Activated CD4-positive, alpha-beta T cell treated with anti-CD3 and anti-CD28 coated beads, Interleukin-2, amount 50 U/mL, for 1 hour (primary cell): ENCODE measurements at places on chromosomes 7 and 10.
A peak's percentile ranks its signal among the peaks of the same experiment; 100 is the strongest.

- no peak for DNase-seq
Observed at GRCh38 chr10:104893701-104894100, 252.6 kb downstream of the SORCS3 start.

GRCh38 chr10:54909165-54909564 lies 108.1 kb upstream of the PCDH15 start:
- no peak for DNase-seq

- peak; percentile 41 for DNase-seq
Observed at GRCh38 chr10:14382022-14382421, 51.3 kb upstream of the FRMD4A start.

GRCh38 chr7:157596471-157596870 lies 259.7 kb downstream of the DNAJB6 start:
- no peak for DNase-seq

DNA sequence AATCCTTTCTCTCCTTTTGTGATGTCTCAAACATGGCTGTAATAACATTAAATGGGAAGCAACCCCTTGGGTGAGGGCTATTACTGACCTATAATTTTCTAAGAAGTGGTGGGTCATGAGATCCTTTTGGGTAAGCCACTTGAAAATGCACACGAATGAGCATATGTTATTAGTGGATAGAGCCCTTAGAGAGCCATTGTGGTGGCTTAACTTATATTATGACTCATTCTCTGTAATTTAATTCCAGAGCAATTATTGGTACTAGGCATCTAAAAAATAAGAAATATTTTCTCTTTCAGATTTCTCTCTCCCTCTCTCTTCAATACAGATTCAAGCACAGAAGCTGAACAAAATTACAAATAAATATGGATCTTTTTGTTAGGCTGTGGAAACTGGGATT lies 1177.4 kb upstream of the PHF14 start:
- DNase-seq: no peak

GRCh38 chr7:6705959-6706665 lies 635 bp downstream of the ZNF12 start:
- peak; percentile 21 for DNase-seq

- DNase-seq: no peak
Observed at GRCh38 chr7:826230-826917, 5.9 kb upstream of the SUN1 start.

DNA sequence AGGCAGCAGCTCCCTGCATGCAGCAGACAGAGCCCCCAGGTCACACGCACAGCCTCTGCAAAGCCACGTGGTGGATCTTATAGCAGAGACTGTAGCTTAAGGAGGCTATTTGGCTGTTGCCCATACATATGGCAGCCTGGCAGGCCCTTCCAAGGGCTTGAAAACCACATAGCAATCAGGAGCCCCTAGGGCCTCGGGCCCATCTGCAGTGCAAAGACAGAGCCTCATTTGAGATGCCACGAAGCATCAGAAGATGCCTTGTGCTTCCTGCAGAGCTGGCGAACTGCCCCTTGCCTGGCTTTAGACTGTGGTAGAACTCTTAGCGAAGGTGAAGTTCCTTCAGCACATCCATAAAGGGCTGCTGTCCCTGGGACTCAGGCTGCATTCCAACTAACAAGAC lies 309.9 kb downstream of the GRID1 start:
- DNase-seq: no peak

DNA sequence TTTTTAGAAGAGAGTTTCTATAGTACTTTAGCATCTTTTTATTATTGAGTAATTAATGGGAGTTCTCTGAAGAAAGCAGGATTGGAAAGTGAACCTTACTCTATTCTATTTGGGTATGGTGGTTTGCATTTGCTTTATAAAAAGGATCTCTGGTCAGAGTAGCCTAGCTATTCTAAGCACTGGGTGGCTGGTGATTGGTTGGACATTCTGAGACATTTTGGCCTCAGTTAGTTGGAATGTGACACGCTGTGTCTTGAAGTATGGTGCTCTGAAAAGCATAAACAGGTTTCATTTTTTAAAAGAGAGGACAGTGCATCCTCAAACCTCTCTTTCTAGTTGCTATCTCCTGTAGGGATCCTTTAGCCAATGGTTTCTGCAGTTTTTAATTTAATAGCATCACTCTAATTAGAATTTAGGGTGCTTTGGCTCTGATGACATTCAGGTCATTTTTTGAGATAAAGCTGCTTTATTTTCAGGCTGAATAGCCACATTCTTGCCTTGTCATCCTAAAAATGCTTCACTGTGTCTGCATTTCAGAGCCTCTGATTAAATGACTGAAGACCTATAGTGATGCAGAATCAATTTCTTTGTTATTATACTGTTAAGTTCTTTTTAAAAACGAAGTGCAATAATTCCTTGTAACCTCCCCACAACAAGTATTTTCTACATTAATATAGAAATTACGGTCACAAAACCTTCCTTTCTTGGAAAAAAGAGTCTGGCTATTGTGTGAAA lies 20.6 kb downstream of the TMEM178B start:
- no peak for DNase-seq

GRCh38 chr7:81370822-81371221 lies 399.0 kb downstream of the HGF start:
- DNase-seq: no peak

GRCh38 chr10:20118119-20118518 lies 301.9 kb downstream of the PLXDC2 start:
- DNase-seq: no peak

- DNase-seq: no peak
Observed at GRCh38 chr10:52780391-52781155, 8.0 kb upstream of the MBL2 start.

DNA sequence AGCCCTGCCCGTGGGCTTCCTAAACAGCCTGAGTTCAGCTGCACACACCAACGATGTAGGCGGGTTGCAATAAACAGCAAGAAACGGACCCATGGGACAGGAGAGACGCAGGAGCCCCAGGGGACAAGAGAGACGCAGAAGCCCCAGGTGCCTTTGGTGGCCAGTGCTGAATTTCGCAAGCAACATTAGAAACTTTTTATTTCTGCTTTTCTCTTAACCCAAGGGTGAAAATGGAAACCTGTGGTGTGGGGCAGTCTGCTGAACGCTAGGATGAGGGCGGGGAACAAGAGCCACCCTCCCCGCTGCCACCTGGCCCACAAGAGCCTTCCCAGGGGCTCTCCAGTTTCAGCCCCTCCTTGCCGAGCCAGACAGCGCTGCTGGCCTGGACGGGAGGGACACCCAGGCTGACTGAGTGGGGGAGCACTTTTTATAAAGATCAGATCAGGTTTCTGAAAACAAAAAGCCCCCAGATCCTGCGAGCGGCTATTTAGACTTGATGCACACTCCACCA lies 20.0 kb upstream of the GPR146 start:
- no peak for DNase-seq

- DNase-seq: no peak
Observed at GRCh38 chr7:96531331-96531730, 178.3 kb downstream of the SEM1 start.

GRCh38 chr10:47049906-47050305 lies 138.7 kb downstream of the PTPN20 start:
- no peak for DNase-seq

GRCh38 chr10:95496246-95496911 lies 64.8 kb downstream of the SORBS1 start:
- no peak for DNase-seq

- DNase-seq: no peak
Observed at GRCh38 chr7:40551685-40552576, 417.1 kb downstream of the SUGCT start.

DNA sequence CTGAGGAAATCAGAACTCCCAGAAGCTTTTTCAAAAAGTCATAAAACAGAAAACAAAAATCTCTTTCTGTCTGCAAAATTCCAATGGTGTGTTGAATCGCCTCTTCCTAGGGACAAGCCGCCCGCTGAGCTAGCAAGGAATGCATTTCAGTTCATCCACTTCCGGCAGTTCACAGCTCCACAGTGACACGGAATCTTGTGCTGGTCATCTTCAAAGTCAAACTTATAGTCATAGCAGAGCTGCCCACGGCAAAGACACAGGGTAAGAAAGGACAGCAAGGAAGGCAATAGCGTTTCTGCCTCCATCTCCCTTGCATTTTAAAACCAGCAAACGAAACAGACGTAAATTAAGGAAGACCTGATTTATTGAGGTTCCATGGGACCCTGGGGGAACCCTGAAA lies 111.2 kb downstream of the GALNT11 start:
- DNase-seq: no peak

GRCh38 chr10:125149036-125149679 lies 11.2 kb downstream of the CTBP2 start:
- DNase-seq: no peak

GRCh38 chr7:69377191-69377590 lies 221.1 kb upstream of the AUTS2 start:
- no peak for DNase-seq

GRCh38 chr7:155469-155900 lies 36.9 kb upstream of the FAM20C start:
- DNase-seq: no peak

GRCh38 chr7:111672901-111673300 lies 110.6 kb upstream of the IMMP2L start:
- DNase-seq: no peak

DNA sequence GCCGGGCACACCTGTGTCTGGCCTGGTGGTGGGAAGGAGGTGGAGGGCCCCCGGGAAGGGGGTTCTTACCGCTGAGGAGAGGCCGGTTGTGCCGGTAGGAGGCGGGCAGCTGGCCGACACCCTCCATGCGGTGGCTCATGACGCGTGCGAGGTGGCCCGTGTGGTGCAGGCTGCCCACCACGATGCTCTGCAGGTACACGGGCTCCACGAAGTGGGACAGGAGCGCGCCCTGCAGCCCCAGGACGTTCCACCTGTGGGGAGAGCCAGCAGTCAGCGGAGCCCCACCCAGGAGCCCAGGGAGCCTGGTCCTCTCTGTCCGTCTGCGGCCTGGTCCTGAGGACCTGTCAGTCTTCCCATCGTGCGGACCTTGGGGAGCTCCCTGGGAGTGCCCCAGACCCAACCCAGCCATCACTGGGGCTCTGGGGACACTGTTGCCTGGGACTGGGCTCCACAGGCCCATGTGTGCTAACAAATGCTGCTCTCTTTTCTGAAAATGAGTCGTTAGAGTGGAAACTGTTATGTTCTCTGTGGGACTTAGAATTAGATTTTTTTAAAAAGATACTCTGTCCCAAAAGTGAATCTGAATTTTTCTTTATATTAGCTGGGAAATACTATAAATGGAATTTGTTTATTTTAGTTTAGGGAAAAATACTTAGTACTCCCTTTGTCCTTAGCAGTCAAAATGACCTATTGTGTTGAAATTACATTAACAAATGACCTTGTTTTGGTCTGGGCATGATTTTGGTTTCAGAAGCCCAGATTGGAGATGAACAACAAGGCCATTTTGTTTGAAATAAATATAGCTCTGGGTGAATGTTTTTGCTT lies 143.9 kb downstream of the WDR37 start:
- no peak for DNase-seq

- DNase-seq: no peak
Observed at GRCh38 chr7:125149151-125149550, 219.5 kb upstream of the POT1 start.

DNA sequence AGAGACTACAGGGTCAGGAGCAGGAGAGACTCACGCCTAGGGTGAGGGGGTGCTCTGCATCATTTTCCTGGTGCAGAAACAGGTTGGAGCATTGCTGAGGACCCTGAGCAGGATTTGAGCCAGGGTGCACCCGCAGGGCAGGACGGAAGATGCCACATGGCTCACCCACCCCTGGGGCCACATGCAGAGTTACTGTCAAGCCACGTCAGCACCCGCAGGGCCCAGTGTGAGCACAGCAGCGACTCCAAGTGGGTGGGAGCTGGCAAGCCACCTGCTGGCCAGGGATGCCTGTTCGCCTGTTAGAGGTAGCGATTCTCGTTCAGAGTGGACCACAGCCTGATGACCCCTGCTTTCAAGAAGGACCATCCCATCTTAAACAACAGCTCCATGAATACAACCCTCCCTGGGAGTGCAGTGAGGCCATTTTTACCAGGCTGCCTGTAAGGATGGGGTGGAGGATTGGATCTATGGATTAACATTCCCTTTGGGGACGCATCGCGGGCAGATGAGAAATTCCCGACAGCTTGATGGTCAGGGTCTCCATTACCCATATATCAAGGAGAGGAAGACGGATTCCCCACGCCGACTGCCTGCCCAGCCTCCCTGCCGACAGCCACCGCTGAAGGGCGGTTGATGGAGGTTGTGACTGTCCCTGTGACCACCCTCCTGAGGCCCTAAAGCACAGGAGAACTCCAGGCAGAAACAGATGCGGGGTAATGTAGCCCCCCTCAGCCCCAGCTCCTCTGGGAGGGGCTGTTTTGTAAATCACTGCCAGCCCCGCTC lies 101.1 kb upstream of the RET start:
- no peak for DNase-seq

DNA sequence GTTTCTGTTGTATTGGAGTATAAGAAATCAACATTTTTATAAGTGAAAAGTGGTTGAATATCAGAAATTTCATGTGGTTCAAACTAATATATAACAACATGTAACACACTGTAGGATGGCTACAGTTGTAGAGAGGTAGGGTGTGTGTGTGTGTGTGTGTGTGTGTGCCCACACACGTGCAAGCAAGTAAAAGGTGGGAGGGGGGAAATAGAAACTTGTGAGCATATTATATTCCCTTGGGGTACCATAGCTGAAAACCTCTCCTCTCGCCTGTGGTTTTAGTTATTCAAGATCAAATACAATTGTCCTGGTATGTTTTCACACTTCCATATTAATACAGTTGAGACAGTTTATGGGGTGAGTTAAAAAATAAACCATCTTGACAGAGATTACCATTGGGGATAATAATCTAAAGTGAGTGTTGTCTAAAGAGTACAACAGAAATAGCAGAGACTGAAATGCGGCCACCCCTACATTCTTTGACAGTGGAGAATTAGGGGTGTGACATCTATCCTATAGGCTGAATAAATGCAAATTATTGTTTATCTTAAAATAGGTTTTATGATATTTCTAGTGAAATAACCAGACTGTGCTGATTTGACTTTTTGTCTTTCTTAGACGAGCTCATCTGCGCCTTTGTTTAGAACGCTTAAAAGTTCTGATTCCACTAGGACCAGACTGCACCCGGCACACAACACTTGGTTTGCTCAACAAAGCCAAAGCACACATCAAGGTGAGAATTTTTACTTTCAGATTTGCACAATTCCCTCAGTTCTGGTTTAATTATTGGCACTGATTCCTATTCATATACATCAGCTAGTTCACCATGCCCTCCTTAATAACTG lies 25.9 kb downstream of the SMNDC1 start:
- DNase-seq: no peak

DNA sequence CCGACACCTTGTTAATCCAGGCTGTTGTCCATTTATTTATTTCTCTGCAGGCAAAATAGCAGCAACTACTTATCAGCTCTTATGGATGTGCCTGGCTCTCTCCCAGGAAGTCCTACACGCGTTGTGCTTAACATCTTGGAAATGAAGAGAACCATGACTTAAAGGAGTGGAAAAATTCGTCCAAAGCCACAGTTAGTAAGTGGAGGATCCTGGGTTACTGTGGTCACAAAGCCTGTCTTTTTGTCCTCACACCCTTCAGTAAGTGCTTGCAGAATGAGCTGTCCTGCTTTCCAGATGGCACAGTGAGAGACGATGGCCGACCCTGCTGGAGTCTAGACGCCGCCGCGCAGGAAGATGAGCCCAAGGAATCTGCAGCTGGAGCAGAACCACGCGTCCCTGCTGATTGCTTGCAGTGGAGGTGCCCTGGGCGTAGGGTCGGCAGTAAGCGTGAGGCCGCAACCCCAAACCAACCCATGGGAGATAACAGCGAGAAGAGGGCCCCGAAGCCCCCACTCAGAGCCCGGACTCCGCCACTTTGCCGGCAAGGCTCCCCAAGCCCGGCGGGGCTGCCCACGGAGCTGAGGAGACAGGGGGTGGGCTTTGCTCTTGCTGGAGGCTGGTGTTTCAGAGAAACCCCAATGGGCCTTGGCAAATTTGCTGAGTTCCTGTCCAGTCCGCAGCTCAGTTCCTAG lies 178.6 kb downstream of the CXCL12 start:
- no peak for DNase-seq

- DNase-seq: no peak
Observed at GRCh38 chr10:3133948-3134347, 38.6 kb downstream of the PITRM1 start.
